ENCODE measurements at places on chromosomes 4 and X.
A peak's percentile ranks its signal among the peaks of the same experiment; 100 is the strongest.

GRCh38 chr4:141352909-141353525 lies 132.3 kb downstream of the ZNF330 start:
- DNase-seq, result no peak

DNA sequence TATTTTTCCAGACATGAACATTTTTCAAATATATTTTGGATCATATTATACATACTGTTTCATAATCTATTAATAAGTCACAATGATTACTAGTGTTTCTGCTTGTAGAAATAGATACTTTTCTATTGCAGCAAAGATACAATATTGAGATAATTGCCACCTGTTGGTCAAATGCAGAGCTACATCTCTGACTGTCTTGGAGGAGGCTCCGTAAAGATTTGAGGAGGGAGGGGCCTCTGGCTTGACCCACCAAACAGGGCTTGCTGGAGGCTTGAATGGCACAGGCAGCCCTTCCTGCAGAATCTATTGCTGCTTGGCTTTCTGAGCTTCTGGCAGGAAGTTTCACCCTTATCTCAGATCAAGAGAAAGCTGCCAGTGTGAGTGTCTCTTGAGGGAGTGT lies 99.3 kb upstream of the ARMCX2 start:
- DNase-seq, result peak; percentile 45

- no peak for DNase-seq
Measured at GRCh38 chr4:99264927-99265326, 25.9 kb downstream of the ADH1A start.

DNA sequence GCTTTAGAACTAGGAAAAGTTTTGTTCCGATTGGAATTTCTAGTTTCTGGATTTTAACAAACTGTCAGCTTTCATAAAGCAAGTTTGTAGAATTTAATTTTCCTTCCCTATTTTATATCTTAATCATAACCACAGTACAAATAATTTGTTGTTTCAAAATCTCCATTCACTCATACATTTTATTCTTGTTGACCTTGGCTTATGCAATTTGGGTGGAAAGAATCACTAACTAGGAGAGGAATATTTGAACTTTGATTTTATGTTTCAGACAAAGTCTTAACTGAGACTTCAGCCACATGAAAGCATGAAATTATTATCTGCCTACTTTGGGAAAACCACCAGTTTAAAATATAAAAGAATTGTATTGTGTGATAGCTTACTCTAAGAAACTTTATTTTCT lies 427.9 kb downstream of the SPRY1 start:
- DNase-seq, result no peak

DNA sequence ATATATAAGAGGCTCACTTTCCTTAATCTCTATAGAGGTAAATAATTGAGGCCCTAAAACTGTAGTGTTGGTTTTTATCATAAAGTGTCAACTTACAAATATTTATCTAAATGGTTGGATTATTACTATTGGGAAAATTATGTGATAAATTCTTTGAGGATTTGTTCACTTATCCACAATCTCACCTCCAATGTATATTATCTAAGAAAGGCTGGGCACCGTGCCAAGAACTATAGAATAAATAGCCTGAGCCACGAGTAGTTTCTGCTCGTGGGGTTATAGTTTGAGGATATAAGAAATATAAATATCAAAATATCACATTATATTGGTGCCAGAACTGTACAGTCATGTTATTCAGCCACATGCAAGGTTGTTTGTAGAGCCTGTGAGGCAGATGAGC lies 177.9 kb downstream of the VEGFC start:
- no peak for DNase-seq

GRCh38 chr4:115028682-115029410 lies 84.6 kb downstream of the NDST4 start:
- DNase-seq, result no peak

DNA sequence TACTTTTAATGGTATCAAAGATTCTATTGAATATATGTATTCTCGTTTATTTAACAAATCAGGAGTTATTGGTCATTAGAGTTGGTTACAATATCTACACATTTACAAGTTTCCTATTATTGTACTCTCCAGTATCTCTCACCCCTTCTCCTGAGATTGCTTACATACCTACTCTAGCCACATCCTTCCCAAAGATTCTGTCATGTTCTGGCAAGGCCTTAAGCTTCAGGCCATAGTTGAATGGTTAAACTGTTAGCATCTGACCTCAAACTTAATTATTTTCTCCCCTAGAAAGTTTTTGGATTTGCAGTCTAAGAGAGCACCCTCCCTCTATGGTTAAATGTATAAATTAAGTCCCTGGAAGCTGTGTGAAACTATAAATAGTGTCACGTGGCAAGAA lies 784.2 kb downstream of the GLUD2 start:
- DNase-seq, result no peak

DNA sequence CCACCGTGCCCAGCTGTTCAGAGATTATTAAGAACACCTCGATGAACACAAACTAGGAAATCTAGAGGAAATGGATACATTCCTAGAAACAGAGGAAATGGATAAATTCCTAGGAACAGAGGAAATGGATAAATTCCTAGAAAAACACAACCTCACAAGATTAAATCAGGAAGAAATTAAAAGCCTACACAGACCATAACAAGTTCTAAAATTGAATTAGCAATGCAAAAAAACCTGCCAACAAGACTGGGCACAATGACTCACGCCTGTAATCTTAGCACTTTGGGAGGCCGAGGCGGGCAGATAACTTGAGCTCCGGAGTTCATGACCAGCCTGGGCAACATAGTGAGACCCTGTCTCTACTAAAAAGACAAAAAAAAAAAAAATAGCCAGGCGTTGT lies 13.1 kb upstream of the IDS start:
- no peak for DNase-seq
